ENCODE measurements at places on chromosomes 2 and 18. TPM values are rescaled to one million over a fixed set of nuclear protein-coding genes. Genes with fewer than 3 reads are reported as not detected.

GRCh38 chr2:238163481-238164198, 4.9 kb downstream of the ERFE start:
- peak; percentile 31 for DNase-seq

GRCh38 chr2:68709421-68709911, 25.1 kb upstream of the ARHGAP25 start:
- DNase-seq, result peak; percentile 17

GRCh38 chr2:7819850-7820249, 862.0 kb upstream of the ID2 start:
- no peak for DNase-seq

GRCh38 chr2:64652231-64653108, 1.2 kb downstream of the SERTAD2 start:
- DNase-seq, result peak; percentile 63

GRCh38 chr18:36402765-36403396, 105.4 kb downstream of the FHOD3 start:
- DNase-seq, result no peak

DNA sequence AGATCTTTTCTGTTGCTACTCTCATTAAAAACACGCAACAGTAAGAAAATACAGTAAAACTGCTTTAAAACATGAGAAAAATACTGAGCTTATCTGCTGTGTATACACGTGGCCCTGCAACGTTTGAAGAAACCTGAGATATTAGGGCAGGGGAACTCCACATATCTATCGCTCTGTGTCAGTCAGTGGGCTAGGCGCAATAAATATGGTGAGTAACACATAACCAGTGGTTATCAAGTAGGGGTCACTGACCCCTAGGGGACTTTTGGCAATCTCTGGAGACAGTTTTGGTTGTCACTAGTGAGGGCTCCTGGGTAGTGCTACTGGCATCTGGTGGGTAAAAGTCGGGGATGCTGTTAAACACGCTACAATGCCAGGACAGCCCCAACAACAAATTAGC, 14.9 kb downstream of the STAT1 start:
- no peak for DNase-seq

GRCh38 chr2:186281726-186282125, 204.3 kb upstream of the ZC3H15 start:
- DNase-seq, result no peak

- DNase-seq, result no peak
These were observed 38.5 kb upstream of the MYO3B start for GRCh38 chr2:170139276-170139967.

DNA sequence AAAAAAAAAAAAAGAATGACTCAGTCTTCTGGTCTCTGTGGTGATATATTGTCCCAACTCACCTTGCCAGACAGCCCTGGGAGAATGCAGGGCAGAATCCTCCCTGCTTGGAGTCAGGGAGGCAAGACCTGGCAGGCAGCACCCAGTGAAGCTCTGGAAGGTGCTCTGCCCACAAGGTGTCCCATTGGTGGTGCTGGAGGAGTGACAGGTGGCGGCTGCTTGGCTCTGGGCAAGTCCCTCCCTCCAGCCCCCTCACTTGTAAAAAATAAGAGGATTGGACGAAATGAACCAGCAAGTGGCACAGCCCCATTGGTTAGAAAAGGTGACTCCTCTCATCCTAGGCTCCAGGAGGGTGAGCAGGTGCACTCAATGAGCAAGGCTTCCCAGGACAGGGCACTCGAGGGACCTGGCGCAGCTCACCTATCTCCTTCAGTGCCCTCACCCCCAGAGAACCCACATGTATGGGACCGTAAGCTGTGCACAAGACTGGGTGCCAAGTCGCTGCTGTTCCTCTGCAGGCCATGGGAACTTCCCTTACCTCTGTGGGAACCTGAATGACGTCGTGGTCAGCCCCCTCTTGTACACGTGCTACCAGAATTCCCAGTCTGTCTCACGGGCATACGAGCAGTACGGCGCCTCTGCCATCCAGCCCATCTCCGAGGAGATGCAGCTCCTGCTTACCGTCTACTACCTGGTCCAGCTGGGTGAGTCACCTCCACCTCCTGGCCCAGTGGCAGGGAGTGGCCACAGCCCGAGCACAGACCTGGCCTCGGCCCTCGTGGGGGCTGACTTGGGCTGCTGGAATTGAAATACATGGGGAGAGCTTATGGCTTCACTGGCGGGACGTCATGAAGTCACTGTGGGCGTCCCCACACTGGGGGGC, 54.6 kb downstream of the GREB1 start:
- peak; percentile 30 for DNase-seq

DNA sequence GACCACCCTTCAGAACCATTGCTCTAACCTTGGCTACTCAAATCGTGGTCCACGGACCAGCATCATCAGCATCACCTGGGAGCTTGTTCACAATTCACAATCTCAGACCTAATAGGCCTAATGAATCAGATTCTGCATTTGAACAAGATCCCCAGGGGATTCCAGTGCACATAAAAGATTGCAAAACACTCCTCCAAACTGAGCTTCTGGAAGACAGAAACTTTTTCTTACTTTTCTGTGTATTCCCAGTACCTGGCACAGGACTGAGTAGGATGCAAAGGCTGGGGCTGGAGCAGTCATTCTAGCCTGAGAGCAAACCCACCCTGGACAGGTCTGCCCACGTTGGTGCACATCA, 115.1 kb upstream of the COPS8 start:
- DNase-seq, result no peak

- no peak for DNase-seq
These were observed 120.4 kb downstream of the ZNF516 start for GRCh38 chr18:76374330-76375281.

DNA sequence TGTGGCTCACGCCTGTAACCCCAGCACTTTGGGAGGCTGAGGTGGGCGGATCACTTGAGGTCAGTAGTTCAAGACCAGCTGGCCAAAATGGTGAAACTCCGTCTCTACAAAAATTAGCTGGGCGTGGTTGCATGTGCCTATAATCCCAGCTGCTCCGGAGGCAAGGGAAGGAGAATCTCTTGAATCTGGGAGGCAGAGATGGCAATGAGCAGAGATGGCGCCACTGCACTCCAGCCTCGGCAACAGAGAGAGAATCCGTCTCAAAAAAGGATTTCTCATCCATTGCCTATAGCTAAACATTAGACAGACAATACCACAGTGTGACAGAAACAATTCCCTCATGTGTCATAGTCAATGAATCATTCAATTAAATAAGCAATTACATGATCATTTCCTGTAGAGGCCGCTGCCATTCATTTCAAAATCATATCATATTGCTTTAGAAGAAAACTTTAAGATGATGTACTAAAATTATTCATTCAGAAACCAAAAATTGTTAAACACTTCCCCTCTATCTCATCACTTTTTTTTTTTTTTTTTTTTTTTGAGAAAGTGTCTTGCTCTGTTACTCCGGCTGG, 69.5 kb upstream of the TGIF1 start:
- DNase-seq, result peak; percentile 15

GRCh38 chr2:101469863-101470262, 5.0 kb downstream of the RFX8 start:
- DNase-seq, result no peak

- DNase-seq, result no peak
These were observed 63.4 kb downstream of the LHCGR start for GRCh38 chr2:48691935-48692691.

DNA sequence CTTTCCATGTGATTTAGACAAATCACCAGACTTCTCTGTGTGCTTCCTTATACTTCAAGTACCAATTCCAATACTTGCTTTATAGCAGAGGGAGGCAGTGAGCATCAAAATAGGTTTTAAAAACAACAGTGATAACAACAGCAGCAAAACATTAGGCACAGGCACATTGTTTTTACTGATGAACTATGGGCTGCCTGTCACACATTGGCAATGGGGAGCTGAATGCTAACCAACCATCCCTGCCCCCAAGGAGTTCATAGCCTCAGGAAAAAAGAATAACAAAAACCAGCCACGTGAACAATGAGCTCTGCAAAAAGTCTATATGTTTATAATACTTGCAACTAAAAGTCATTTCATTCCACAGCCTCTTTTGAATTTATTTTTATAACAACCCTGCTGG, 287.9 kb upstream of the TRIB2 start:
- DNase-seq, result no peak

- DNase-seq, result no peak
These were observed 22.8 kb downstream of the GULP1 start for GRCh38 chr2:188314314-188315054.

- DNase-seq, result no peak
These were observed 5.8 kb upstream of the ACSL3 start for GRCh38 chr2:222854773-222855700.

DNA sequence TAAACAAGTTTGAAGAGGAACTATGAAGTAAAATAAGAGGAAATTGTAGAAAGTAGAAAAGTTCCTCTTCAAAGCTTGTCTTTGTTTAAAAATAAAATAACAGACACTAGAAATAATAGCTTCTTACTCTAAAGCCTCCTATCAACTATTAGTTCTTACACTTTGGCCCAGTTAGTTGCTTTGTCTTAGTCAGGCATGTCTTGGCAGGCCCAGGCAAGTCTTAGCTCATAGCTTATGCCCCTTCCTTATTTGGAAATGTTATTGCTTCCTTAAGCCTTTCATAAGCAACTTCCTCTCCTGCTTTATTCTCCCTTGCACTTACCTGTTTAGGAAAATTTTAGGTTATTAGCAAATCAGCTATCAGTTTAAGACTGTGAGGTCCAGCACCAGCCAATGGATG, 950.6 kb upstream of the LRATD1 start:
- no peak for DNase-seq

GRCh38 chr18:55457028-55457427, 131.0 kb downstream of the TCF4 start:
- DNase-seq, result no peak

- DNase-seq, result no peak
These were observed 8.2 kb upstream of the DAPL1 start for GRCh38 chr2:158786897-158787296.

GRCh38 chr2:158144914-158145625, 43.4 kb downstream of the UPP2 start:
- DNase-seq, result no peak

GRCh38 chr18:37564711-37565100, 892 bp downstream of the CELF4 start:
- DNase-seq, result peak; percentile 44

DNA sequence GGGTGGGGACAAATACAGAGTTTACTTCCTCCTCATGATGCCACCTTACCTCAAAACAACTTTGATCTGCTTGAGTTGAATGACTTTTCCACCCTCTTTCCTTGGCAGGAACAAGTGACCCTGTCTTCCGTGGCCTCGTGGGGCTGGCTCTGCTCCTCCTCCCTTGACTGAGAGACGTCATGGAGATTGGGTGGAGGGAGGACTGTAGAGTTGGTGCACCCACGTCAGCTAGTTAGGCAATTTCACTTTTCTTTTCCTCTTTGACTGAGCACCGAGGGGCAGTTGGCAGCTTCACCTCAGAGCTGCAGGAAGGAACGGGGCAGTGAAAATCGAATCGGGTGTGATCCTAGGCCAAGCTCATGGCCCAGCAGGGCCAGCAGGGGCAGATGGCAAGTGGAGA, at the start of gene SP140:
TSS of gene SP140 (plus strand) at position 251 of the 400 bp plus-strand sequence. CDS start at position 360, 109 bp downstream.
- DNase-seq, result no peak

- no peak for DNase-seq
These were observed 38.4 kb downstream of the TBC1D8 start for GRCh38 chr2:101112772-101113157.

DNA sequence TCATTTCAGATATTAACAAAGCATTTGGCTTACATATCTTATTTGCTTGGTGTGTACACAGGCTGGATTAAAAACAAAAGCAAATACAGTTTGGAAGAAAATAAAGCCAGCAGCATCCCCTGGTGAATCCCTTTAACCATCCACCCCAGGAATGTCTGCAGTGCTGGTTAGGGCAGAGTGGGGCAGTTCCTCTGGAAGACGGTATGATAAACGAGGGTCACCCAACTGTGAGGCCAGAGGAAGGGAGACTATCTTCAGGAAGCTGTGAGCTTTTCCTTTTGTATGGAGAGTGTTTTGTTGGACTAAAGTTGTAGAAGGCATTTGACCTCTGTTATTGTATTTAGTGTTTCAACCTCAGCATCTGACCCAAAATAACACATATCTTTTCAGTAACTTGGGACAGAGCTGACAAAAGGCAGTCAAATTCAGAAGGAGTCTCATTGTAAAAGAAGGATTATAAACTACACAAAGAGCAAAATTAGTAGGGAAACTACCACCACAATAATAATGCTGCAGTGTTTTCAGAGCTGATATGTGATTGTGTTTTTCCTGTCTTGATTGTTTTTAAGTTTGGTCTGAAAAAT, 159.1 kb downstream of the FMNL2 start:
- no peak for DNase-seq

DNA sequence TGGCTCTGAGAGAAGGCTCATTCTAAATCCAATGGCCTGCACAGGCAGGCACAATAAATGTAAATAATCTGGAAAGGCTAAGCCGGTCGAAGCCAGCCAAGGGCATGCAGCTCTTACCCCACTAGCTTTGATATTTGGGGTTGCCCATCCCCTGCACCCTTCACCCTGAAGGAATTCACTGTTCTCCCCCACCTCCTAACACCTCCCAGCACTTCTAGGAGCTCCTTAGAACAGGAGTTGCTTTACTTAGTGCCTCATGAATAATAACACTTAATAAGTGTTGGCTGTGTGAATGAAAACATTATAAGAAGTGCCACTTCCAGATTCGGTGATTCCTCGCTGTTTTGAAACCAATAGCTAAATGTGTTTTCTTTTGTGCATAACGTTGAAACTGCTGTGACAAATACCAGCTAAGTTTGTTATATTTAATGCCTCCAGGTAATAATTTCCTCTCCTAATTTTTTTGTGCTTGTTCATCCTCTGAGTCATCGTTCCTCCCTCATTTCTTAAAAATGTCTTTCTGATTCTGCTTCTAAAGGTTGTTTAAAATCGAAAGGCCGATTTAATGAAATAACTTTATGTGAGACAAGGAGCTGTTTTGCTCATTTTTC, 458.8 kb downstream of the METTL4 start:
- no peak for DNase-seq

GRCh38 chr2:16851126-16851525, 185.5 kb upstream of the CYRIA start:
- DNase-seq, result no peak

Gene ATP5MC3
- total RNA-seq, result 209 TPM

Gene ABCG5
- 0.66 TPM for total RNA-seq

Gene DSC2
- total RNA-seq, result 42.4 TPM

Gene LAMA3
- total RNA-seq, result 233 TPM

Gene PARD3B
- total RNA-seq, result 10.1 TPM

Gene PCARE
- not detected for total RNA-seq

Gene ZNG1B
- total RNA-seq, result 49.7 TPM

Gene SLC38A11
- total RNA-seq, result 0.57 TPM

Gene HOXD12
- total RNA-seq, result not detected

Gene PAX8
- total RNA-seq, result 14.5 TPM

Gene FAHD2A
- 26.8 TPM for total RNA-seq

Gene CCDC68
- 16.0 TPM for total RNA-seq

Gene SERTAD2
- total RNA-seq, result 19.4 TPM

Gene FOSL2
- total RNA-seq, result 53.7 TPM

Gene CHN1
- 1.3 TPM for total RNA-seq

Gene SLC19A3
- 63.8 TPM for total RNA-seq
